ENCODE measurements at places on chromosomes 16 and 17. TPM values are rescaled to one million over a fixed set of nuclear protein-coding genes. Genes with fewer than 3 reads are reported as not detected.

DNA sequence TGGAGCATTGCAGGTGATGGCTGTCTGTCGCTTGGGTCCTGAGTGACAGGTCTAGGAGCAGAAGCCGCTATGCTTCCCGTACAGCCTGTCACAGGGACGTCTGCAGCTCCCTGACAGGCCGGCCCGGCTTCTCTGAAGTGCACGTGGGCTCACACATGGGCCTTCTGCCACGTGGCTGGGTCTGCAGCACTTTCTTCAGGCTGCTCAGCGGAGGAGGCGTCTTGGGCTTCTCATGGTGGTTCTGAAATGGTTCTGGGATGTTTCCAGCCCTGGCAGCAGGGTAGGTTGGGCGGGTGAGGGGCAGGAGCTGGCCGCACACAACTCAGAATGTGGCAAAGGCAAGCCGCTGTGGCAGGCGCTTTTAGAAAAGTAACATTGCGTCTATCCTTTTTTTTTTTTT lies 80.3 kb upstream of the ZNF750 start:
- no peak for DNase-seq

GRCh38 chr17:6701719-6702118 lies 11.4 kb downstream of the SLC13A5 start:
- DNase-seq: no peak

DNA sequence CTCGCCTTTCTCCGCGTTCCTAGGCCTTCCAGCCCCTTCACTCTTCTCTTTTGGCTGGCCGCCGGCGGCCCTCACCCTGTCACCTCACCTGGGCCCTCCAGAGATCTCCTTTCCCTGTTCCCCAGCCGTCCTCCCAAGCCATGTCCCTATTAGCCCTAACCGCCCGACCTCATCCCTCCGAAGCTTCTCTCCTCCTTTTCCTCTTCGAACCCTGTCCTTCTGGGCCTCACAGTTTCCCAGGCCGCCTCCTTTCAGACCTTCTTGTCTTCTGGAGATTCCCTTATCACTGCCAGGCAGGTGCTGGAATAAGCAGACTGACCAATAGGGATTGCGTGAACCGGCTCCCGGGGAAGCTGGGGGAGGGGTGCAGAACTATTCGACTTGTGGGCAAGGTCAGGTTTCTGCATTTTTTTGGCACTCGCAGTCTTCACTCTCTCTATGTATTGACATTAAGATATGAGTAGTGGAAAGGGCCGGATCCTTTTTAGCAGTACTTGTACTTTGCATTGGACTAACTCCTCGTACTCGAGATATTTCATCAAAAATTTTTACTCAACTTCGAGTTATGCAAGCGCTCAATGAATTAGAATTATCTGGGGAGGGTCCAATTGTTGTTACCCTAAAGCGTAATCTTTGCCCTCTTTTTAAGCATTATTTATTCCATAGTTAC lies 690 bp downstream of the RHOT1 start:
- DNase-seq: peak; percentile 29

- DNase-seq: no peak
These were observed 19.4 kb downstream of the GNGT2 start for GRCh38 chr17:49190932-49191331.

- no peak for DNase-seq
These were observed 8.4 kb upstream of the LGALS3BP start for GRCh38 chr17:78988152-78988551.

DNA sequence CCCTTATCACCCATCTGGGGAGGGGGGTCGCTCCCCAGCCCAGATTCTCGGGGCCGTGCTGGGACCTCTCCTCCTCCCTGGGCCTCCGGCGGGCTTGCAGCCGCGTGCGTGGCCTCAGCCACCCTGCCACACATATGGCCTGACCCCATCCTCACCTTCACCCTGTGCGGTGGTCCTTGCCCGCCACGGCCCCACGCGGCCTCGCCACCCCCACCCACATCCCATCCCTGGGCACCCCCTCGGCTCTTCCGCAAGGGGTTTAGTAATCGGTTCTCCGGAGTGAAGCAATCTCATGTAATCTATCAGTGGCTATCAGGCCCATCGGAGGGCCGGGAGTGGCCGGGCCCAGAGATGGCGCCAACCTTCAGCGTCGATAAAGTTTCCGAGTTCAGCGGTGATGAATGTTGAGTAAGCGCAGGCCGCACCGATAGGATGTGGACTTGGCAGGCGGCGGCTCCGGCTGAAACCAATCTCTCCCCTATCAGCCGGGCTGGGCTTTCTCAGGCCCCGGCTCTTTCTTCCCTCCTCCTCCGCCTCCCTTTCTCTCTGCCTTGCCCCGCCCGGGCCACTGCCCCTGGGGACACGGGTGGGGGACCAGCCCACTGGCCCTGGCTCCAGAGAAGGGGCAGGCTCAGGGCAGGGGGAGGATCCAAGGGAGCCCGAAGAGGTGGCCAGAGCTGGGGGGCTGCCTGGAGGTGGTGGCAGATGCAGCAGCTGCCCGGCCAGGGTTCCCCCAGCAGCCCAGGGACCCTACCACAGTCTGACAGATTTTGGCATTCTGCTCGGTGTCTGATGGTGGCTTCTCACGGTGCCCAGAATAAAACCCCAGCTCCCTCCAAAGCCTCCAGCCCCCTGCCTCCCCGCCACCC lies 20.8 kb downstream of the ZFPM1 start:
- peak; percentile 59 for DNase-seq

Gene TEDC2
- total RNA-seq: 2.0 TPM

Gene RUNDC3A
- 5.4 TPM for total RNA-seq

Gene AOC3
- total RNA-seq: 6.1 TPM

Gene OR1F1
- total RNA-seq: not detected
